ENCODE measurements at places on chromosomes 2 and 18.

- DNase-seq: no peak
Measured at GRCh38 chr18:6207116-6207515, 207.6 kb downstream of the L3MBTL4 start.

- no peak for DNase-seq
Measured at GRCh38 chr2:49940626-49941025, 786.3 kb upstream of the FSHR start.

GRCh38 chr2:200177971-200178911 lies 128.3 kb upstream of the SPATS2L start:
- no peak for DNase-seq

DNA sequence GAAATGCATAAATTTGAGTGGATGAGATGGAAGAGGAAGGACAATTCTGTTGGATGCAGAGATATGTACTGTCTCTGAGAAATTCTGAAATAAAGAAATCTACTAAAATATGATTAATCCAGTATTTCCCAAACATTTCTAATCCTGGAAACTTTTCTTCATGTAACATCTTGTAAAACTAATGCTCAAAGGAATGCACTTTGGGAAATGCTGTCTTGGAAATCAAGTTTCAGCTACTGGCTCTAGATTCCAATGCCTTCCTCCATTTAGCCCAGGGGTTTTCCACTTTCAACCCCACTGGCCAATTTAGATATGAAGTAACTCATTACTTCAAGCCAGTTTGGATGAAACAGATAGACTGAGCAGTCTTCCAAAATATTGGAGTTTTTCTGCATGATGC lies 355.1 kb downstream of the TXNL1 start:
- no peak for DNase-seq

DNA sequence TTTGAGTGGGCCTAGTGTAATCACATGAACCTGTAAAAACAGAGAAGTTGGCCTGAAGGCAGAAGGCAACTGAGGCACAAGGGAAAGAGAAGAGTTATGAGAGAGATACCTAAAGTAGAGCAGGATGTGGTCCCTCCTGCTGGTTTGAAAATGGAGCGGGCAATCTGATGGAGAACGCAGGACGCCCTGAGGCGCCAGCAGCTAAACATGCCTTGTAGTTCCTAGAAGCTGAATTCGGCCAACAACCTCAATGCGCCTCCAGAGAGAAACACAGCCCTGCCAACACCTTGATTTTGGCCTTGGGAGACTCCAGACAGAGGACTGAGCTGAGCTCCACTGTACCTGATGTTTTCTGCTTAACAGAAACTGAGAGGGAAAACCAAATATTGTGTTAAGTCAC lies 469.9 kb downstream of the SOCS6 start:
- DNase-seq: no peak

DNA sequence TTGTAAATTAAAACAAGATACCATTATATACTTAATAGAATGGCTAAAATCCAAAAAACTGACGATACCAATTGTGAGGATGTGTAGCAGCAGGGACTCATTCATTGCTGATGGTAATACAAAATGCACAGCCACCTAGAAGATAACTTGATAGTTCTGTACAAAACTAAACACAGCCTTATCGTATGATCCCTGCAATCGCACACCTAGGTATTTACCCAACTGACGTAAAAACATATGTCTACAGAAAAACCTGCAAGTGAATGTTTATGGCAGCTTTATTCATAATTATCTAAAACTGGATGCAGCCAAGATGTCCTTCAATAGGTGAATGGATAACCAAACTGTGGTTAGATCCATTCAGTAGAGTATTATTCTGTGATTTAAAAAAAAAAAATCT lies 45.5 kb downstream of the TBC1D8 start:
- DNase-seq: no peak

GRCh38 chr2:191869178-191869577 lies 22.3 kb upstream of the CAVIN2 start:
- no peak for DNase-seq

All from stimulated activated CD8-positive, alpha-beta memory T cell treated with anti-CD3 and anti-CD28 coated beads, Interleukin-4, amount 100 ng/mL, for 4 hours (primary cell).